ENCODE measurements at places on chromosomes 5 and 9.

- no peak for DNase-seq
These were observed 6.7 kb upstream of the CAST start for GRCh38 chr5:96655506-96655905.

DNA sequence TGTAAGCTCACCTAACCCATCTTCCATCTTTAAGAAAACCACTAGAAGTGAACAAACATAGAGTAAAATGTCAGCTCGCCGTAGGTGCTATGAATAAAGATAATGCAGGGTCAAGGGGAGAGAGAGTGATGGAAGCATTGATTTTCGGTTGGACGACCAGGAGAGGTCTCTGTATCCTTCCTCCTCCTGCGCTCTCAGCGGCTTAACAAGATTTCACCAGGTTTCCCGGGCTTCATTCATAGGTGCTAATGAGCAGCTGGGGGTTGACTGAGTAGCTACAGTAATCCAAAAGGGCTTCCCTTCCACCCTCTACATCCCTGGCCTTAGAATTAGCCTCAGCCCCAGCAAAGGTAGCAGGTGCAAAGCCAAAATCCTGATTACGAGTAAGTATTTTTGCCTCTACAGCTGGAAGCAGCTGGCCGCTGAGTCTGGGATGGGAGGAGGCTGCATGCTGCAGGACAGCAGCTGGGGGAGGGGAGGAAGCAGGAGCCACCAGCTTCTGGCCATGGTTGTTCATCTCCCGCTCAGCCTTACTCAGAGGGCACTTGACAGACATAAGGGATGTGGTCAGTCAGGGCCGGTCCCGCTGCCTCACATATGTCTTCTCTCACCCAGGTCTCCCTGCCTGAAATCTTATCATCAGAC, 112.0 kb upstream of the IL12B start:
- DNase-seq: no peak

DNA sequence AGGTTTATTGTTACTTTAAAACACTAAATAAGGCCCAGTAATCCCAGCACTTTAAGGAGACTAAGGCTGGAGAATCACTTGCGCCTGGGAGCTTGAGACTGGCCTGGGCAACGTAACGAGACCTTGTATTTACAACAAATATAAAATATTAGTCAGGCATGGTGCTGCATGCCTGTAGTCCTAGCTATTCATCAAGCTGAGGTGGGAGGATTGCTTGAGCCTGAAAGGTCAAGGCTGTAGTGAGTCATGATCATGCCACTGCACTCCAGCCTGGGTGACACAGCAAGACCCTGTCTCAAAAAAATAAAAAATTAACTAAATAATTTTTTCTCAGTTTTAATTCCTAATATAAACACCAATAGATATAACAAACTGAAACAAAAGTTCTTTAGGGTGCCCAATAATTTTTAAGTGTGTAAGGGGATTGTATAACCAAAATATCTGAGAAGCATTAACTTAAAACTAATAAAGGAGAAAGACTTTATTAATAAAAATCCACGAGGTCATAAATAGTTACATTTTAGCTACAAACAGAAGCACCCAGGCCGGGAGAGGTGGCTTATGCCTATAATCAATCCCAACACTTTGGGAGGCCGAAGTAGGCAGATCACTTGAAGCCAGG, 32.7 kb downstream of the FAM13B start:
- no peak for DNase-seq

DNA sequence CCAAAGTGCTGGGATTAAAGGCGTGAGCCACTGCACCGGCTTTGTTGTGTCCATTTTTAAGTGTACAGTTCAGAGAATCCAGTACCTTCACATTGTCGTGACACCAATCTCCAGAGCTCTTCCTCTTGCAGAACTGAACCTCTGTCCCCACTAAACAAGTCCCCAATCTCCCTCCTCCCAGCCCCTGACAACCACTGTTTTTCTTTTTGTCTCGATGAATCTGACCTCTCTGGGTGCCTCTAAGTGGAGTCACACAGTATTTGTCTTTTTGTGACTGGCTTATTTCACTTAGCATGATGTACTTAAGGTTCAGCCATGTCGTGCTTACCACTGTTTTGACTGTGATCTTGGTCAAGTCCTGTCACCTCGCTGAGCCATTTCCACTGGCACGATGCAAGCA, 1.6 kb downstream of the WDR38 start:
- no peak for DNase-seq

DNA sequence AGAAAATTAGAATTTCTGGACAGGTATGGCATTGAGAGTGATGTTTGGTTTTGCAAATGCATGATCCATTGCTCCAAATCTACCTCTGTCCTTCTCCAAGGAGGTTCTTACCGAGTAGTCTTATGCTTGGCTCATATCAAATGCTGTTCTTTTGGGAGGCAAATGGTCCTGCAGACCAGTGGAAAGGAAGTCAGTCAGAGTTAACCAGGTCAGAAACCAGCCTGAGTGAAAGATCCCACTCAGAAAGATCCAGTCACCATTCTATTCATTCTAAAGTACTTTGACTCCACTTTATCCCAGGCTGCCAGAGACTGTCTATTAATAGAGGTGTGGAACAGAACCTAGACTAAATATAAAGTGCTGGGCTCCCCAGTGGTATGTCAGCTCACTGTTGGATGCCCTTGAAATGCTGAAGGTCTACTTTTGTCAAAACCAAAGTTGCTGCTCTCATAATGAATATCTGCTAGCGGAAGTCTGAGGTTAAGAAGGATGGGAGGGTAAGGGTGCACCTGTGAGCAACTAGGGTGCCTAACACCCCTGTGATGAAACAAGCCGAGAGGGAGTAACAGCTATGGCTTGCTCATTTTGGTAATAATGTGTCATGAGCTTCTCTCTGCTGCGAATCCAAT, 302.2 kb downstream of the ZNF608 start:
- no peak for DNase-seq
